Stimulated activated CD4-positive, alpha-beta T cell treated with anti-CD3 and anti-CD28 coated beads, TNF-alpha, amount 100 ng/mL, for 4 hours (primary cell): ENCODE measurements at places on chromosomes 5 and 9.

GRCh38 chr9:95670122-95670521 lies 153.4 kb upstream of the PTCH1 start:
- no peak for DNase-seq

DNA sequence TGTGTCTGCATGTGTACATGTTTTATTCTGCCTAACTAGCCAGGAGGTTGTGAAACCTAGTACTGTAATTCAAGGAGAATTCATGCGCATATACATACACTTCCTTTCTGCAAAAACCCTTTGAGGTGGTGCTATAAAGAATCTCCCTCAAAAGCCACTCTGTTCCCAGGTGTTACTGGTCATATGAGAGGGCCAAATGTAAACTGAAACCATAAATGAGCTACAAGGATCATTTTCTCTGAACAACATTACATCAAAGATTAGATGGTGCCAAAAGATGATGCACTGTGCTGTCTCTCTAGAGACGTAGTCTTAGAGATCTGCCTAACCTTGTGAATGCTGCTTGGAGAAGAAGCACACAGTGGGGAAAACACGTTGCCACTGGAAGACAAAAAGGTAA lies 15.7 kb downstream of the NREP start:
- DNase-seq: no peak

GRCh38 chr9:27085456-27085855 lies 23.6 kb upstream of the TEK start:
- no peak for DNase-seq

DNA sequence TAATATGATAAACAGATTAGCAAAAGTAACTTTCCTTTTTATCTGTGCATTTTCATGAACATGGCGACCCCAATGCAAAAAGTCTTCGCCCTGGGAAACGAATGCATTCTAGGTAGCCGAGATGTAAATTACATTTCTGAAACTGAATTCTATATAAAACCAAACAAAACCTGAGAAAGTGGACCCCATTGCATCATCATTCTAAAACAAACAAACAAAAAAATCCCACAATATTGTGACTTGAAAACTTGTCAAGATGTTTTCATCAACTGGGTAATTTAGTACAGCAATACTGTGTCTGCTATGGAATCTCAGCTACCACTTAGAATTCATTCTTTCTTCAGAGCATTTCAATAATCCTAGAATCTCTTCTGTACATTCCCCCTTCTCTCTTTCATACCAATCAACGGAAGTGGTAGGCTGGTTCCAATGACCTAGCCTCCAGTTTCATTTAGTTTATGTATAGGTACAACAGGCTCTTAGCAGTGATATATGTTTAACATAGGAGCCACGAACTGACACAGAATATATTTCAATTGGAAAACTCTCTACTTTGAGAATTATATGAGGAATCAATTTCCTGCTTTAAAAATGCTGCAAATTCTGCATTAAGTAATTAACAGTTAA lies 85.6 kb downstream of the FBXW11 start:
- no peak for DNase-seq

DNA sequence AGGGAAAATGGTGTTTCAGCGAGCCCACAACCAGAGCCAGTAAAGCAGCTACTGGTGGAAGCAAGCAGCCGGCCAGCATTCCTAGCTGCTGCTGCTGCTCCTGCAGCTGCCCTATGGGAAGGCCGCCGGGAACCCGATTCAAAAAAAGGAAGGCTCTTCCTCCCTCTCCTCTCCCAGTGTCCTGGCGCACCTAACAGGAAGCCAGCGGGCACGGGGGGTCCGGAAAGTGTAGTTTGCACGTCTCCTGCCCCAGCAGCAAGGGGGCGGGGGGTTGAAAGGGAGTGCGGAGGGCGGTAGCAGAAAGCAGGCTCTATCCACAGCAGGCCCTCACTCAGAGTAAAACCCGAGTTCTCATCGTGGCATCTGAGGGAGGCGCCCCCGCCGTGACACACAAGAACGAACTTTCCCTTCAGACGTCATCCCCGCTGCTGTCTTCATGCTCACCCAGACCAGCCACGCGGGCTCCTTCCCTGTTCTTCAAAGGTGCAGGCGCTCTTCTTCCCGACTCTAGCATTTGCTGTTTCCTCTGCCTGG lies 16.5 kb downstream of the GRXCR2 start:
- DNase-seq: no peak

GRCh38 chr9:81035171-81035570 lies 654.2 kb downstream of the TLE1 start:
- no peak for DNase-seq
